ENCODE measurements at places on chromosomes 7 and 10. TPM values are rescaled to one million over a fixed set of nuclear protein-coding genes. Genes with fewer than 3 reads are reported as not detected.
A peak's percentile ranks its signal among the peaks of the same experiment; 100 is the strongest.

ZNF425 gene
- not detected for total RNA-seq

GRCh38 chr10:62413048-62413447 is 38.9 kb downstream of the ZNF365 start:
- H3K4me1 ChIP-seq: no peaks in the 10 kb centered on the region
- H3K27ac ChIP-seq: no peak overlapping the region
- H3K4me3 ChIP-seq: no peak overlapping the region
- H3K27me3 ChIP-seq: no peaks in the 10 kb centered on the region
- no peak for DNase-seq

GRCh38 chr10:114100848-114101741 is 57.4 kb downstream of the ADRB1 start:
- no peaks in the 10 kb centered on the region for H3K36me3 ChIP-seq
- no peak overlapping the region for H3K27ac ChIP-seq
- no peaks in the 10 kb centered on the region for H3K4me1 ChIP-seq
- peak overlapping the region; percentile 56 for H3K4me3 ChIP-seq

KBTBD2 gene
- total RNA-seq: 16.1 TPM

- H3K4me3 ChIP-seq: no peak overlapping the region
- no peak for DNase-seq
- H3K27me3 ChIP-seq: no peaks in the 10 kb centered on the region
- no peak overlapping the region for H3K27ac ChIP-seq
- H3K36me3 ChIP-seq: no peaks in the 10 kb centered on the region
Measured at GRCh38 chr10:67114945-67115344, 189.1 kb downstream of the LRRTM3 start.

NT5C3A gene
- total RNA-seq: 8.3 TPM

TMEM176B gene
- total RNA-seq: 42.5 TPM

CEP55 gene
- total RNA-seq: not detected

DNA sequence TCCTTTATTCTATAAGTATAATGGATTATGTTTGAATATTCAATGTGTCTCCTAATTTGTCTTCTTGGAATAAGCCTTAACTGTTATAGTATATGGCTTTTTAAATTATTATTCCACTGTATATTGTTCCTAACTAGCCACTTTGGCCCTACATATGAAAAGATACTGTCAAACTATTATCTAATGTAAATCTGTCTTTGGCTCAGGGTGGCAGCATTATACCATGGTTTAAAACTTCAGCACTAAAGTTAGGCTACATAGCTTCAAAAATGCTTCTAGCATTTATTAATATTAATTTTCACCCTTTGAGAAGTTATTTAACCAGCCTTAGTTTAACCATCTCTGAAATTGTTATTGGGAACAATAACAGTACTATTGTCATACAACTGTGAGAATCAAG is 543.1 kb upstream of the MBL2 start:
- H3K4me1 ChIP-seq: no peaks in the 10 kb centered on the region
- no peaks in the 10 kb centered on the region for H3K36me3 ChIP-seq
- no peak for DNase-seq
- H3K27me3 ChIP-seq: no peaks in the 10 kb centered on the region

CALHM3 gene
- total RNA-seq: not detected
